ENCODE measurements at places on chromosomes 16 and 17. TPM values are rescaled to one million over a fixed set of nuclear protein-coding genes. Genes with fewer than 3 reads are reported as not detected.

Gene CLEC18B
- total RNA-seq, result 0.59 TPM

Gene TPSD1
- 1.3 TPM for total RNA-seq

DNA sequence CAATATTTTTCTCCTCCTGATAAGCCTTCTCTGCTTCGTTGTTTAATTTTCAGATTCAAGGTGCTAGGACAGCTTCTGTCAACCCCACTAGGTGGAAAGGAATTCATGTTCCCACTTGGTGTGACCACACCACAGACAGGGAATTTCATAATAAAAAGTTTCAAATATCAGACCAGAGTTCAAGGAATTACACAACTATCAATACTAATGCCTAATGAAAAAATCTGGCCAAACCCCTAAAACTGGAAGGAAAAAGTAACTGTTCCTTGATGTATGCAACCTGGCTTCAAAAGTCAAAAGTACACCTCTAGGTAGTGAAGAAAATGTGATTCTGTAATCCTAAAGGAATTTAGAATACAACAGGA is 87.8 kb upstream of the CORO6 start:
- no peak for DNase-seq

DNA sequence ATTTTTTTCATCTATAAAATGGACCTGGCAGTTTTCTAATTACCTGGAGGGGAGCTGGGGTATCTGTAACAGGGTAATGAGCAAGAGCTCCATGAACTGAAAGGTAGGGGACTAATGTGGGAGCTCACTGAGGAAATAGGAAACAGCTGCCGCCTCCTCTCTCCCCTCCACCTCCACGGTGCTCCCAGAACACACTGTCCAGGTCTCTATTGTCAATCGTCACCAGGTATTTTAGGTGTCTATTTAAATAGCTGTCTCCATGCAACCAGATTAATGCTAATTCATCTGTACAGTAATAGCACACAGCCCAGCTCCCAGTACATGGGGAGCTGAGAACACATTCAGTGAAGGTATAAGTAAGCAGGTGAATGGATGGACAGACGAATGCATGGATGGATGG is 233.3 kb downstream of the GRIN2A start:
- no peak for DNase-seq

DNA sequence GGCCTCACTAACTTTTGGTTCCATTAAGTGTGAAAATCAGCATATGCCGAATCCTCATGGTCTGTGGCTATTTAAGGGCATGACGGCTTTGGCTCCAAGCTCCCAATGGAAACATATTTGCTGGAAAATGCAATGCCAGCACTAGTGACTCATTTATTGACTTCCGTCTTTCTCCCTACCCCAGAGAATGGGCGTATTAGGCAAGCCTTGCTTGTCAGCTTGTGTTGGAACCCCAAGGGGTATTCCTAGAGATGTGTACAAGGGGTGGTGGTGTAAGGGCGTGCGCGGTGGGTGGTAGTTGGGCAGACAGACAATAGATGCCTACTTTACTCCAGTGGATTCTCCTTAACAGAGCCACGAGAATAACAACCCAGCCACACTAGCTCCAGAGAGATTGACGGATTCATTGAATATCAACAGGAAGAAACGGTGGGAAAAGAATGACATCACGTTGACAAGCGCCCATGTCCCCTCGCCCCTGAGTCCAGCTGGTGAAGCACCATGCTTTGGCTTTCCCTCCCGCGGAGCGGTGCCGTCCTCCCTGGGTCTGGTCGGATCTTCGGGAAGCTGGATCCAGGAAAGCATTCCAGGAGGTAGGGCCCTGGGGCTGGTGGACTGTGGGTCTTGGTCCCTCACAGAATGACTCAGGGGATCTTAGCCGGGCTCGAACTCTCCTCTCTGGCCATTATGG is 10.3 kb downstream of the CD300LB start:
- DNase-seq, result no peak

GRCh38 chr17:50916026-50916707 is 50.0 kb upstream of the TOB1 start:
- no peak for DNase-seq

- no peak for DNase-seq
Measured at GRCh38 chr17:74356646-74357465, 4.8 kb downstream of the BTBD17 start.

- DNase-seq, result no peak
Measured at GRCh38 chr16:79618692-79619050, 18.1 kb upstream of the MAF start.

All from skin of body (tissue), 3 donors.